ENCODE measurements at places on chromosomes 5 and 9. TPM values are rescaled to one million over a fixed set of nuclear protein-coding genes. Genes with fewer than 3 reads are reported as not detected.
A peak's percentile ranks its signal among the peaks of the same experiment; 100 is the strongest.

The FAM219A gene
- 7.5 TPM for total RNA-seq

DNA sequence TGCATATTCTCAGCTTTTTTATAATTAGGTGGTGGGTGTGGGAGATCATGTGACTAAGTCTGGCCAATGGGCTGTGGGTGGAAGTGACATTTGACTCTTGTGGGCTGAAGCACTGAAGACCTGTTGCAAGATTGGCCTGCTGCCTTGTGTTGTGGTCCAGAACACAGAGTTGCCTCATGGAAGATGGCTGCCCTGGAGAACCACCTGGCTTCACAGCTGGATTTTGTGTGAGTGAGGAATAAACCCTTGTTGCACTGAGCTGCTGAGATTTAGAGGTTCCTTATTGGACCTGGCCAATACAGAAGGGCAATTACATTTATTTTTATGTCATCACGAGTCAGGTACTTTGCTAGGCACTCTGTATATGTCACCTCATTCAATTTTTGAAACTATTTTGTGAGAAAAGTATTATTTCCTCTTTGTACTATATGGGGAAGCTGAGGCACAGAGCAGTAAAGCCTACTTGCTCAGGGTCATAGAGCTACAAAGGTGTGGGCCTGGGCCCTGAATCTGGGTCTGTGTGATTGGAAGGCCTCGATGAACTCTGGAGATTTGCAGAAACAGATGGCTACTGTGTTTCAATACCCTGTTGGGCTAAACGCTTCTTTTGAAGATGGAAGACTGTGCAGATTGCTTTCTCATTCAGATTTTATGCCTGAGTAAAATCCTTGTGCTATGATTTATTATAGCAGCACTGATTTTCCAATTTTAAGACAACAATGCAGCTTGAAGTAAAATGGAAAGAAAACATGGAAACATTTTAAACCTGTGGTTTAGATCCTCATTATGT, 71.2 kb upstream of the TBC1D2 start:
- no peaks in the 10 kb centered on the region for H3K27me3 ChIP-seq
- DNase-seq = peak; percentile 15
- peak overlapping the region; percentile 27 for H3K4me3 ChIP-seq
- H3K27ac ChIP-seq = no peak overlapping the region

The MARCHF11 gene
- total RNA-seq = not detected

DNA sequence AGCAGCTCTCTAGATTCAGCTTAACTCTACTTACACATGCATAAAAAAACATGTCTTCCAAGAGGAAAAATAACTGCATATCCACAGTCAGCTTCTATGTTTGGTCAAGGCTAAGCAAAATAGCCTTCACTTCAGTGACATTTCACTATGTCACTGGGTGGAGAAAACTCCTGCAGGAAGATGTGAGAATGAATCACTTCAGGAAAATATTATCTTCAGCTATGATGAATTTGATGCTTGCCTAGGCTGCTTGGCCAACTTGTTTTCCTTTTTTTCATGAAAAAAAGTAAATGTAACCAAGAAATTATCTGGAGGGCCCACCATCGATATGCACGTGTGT, 143.0 kb upstream of the ZNF608 start:
- H3K4me1 ChIP-seq = no peaks in the 10 kb centered on the region
- H3K27ac ChIP-seq = no peak overlapping the region
- H3K36me3 ChIP-seq = no peaks in the 10 kb centered on the region
- peaks cover 3% of the 10 kb centered on the region for H3K27me3 ChIP-seq

DNA sequence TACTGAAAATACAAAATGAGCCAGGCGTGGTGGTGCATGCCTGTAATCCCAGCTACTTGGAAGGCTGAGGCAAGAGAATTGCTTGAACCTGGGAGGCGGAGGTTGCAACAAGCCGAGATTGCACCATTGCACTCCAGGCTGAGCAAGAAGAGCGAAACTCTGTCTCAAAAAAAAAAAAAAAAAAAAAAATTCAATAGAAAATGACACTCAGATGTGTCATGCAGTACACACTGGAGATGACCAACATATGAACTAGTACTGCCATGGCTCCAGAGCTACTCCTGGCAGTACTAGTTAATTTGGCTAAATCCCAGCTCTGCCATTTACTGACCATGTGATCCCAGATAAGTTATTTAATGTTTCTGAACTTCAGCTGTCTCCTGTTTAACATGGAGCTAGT, 7.3 kb downstream of the ATOX1 start:
- no peaks in the 10 kb centered on the region for H3K27me3 ChIP-seq
- H3K27ac ChIP-seq = no peak overlapping the region
- peaks cover 35% of the 10 kb centered on the region for H3K4me1 ChIP-seq
- H3K4me3 ChIP-seq = no peak overlapping the region
- peaks cover 17% of the 10 kb centered on the region for H3K36me3 ChIP-seq

DNA sequence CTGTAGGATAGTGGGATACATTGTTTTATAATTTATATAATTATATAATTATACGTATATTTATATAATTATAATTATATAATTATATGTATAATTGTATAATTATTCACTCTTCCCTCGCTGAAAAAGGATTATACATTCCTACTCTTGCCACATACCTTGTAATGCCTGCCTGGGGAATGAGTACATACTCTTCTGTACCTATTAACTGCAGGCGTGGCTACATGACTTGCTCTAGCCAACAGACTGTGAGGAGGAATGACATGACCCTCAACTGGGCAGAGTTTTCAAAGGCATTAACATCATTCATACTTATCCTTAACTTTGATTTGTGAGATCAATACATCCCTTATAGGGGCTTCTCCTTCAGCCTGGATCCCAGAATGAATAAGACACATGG, 19.1 kb downstream of the ERMP1 start:
- peaks cover 3% of the 10 kb centered on the region for H3K4me1 ChIP-seq
- DNase-seq = no peak
- H3K27me3 ChIP-seq = no peaks in the 10 kb centered on the region
- H3K4me3 ChIP-seq = no peak overlapping the region
- peaks cover 21% of the 10 kb centered on the region for H3K36me3 ChIP-seq
- H3K27ac ChIP-seq = no peak overlapping the region

The PAPPA gene
- not detected for total RNA-seq

DNA sequence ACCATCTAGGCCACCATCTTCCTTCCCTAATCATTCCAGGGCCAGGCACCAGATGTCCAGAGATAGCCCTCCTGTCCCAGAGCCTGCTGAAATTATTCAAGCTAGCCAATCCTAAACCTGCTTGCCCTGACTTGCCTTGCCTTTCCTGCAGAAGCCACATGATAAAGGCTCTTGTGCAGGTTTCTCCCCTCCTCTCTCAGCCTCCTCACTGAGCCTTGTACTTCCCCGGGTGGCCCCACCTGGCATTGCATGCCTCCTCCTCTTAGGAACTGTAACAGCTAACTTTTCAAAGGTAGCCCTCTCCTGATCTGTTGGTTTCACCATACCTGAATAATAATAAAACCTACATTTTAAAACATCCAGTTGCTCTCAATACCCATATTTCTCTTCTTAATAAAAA, 42.6 kb downstream of the DIRAS2 start:
- H3K4me1 ChIP-seq = no peaks in the 10 kb centered on the region
- peaks cover 31% of the 10 kb centered on the region for H3K27me3 ChIP-seq
- no peak overlapping the region for H3K27ac ChIP-seq
- DNase-seq = no peak
- no peak overlapping the region for H3K4me3 ChIP-seq
